ENCODE measurements at places on chromosomes 12 and 14.

GRCh38 chr14:94591871-94592270, 10.6 kb downstream of the SERPINA5 start:
- no peak for DNase-seq

DNA sequence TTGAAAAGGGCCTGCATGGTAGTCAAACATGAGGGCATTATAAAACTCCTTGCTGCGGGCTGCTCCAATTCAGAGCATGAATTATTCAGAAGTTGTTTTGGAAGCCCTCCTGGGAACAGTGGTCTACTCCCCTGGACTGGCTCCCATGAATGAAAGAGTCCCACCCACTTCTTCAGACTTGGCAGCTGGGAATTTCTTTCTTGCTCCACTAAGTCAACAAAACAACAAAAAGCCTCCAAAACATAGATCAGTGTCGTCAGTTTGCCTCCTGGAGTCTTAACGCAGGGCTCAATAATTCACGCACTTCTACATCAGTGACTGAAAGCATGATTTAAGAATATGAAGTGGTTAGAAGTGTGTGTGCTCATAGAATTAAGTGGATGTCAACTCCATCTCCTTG, 37.9 kb downstream of the AKAP6 start:
- no peak for DNase-seq

DNA sequence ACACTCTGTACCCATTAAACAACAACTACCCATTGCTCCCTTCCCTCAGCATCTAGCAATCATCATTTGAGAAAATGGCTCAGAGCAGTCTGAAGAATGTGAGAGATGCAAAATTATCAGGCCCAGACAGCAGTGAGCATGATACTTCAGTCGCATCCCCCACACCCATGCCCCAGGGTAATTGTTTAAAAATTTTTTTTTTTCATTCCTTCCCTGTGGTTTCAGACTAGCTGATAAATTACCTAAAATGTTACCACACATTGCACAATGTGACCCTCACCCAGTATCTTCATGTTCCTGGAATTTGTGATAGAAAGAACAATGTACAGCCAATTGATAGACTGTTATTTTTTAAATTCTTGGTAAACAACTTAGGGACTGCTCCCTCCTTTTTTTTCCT, 11.3 kb upstream of the USP15 start:
- DNase-seq, result no peak

GRCh38 chr12:6472491-6472890, 2.0 kb upstream of the VAMP1 start:
- DNase-seq, result no peak

- peak; percentile 1 for DNase-seq
Observed at GRCh38 chr12:27179400-27180214, 64.5 kb upstream of the STK38L start.

DNA sequence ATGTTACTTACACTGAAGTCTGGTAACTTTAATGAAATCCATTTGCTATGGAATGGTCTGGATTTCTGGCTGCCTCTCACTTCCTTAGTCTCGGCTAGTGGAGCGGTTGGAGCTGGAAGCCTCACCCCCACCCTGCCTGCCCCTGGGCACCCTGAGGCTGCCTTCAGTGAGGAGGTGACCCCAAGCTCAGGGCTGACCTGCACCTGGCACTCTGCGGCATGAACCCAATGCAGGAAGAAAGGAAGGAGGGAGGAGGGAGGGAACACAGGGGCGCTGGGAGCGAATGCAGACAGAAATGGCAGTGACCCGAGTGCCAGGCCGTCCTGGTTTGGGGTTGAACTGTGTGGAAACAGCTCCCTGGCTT, 353.1 kb downstream of the TMEM121 start:
- no peak for DNase-seq

- DNase-seq, result no peak
Observed at GRCh38 chr12:78316136-78316535, 485.4 kb downstream of the NAV3 start.

- DNase-seq, result no peak
Observed at GRCh38 chr12:4044101-4044500, 170.9 kb upstream of the PARP11 start.
